ENCODE measurements at places on chromosomes 5 and 9.

DNA sequence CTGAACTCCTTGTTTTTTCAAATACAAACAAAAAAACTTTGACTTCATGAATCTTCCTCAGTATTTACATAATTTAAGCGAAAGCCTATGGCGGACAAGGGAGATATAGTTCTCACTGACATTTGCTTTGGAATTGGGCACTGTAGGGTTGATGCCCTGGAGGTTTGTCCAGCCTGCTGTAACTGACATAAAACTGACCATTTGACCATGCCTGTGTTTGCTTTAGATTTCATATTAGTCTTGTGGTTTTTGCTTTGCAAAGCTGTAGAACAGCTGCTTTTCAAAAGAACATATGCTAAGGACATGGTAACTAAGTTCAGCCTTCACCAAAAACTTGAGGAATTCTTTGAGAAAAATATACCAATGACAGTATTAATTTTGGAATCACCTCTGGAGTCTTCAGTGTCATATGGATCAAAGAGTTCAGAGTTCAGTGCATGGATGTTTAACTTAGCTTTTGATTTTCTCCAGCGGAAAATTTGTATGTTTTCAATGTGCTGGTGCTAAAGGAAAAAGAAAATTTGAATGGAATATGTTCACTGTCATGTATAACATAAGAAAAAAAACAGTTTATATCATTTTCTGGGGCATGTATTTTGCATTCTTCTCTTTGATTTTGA, 1013.1 kb downstream of the NR2F1-AS1 start:
- no peak for DNase-seq
- no peaks in the 10 kb centered on the region for H3K36me3 ChIP-seq
- no peak overlapping the region for H3K4me3 ChIP-seq
- no peaks in the 10 kb centered on the region for H3K4me1 ChIP-seq
- H3K27me3 ChIP-seq = no peaks in the 10 kb centered on the region

DNA sequence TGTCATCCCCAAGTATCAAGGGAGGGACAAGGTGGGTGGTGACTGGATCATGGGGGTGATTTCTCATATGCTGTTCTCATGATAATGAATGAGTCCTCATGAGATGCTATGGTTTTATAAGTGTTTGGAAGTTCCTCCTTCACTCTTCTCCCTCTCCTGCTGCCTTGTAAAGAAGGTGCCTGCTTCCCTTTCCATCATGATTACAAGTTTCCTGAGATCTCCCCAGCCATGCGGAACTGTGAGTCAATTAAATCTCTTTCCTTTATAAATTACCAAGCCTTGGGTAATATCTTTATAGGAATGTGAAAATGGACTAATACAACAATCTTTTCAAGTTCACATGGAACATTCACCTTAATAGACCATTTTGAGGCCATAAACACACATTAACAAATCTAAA, 21.5 kb upstream of the DOCK2 start:
- H3K4me1 ChIP-seq = no peaks in the 10 kb centered on the region
- no peak for DNase-seq
- H3K36me3 ChIP-seq = peaks cover 3% of the 10 kb centered on the region

DNA sequence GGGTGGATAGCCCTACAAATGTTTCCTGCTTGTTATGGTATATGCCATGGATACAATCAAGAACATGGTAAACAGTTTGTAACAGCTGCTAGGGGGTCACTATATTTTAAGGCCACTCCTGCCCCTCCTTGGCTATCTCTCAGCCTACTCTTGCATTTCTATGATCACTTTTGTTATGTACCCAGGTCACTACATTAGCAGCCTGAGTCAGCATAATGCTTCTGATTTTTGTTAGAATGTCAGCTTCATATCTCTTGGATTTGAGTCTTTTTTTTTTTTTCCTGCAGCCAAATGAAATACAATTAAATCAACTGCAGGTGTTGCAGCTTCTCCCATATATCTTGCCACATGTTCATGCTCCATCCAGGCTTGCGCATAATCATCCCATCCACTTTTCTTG, 629.7 kb upstream of the GRAMD2B start:
- H3K36me3 ChIP-seq = no peaks in the 10 kb centered on the region
- H3K27me3 ChIP-seq = no peaks in the 10 kb centered on the region
- no peak overlapping the region for H3K4me3 ChIP-seq
- H3K4me1 ChIP-seq = no peaks in the 10 kb centered on the region

GRCh38 chr9:72800328-72800994, 152.4 kb downstream of the ALDH1A1 start:
- H3K27me3 ChIP-seq = peaks cover 2% of the 10 kb centered on the region
- H3K27ac ChIP-seq = no peak overlapping the region
- no peaks in the 10 kb centered on the region for H3K36me3 ChIP-seq
- no peaks in the 10 kb centered on the region for H3K4me1 ChIP-seq
- no peak for DNase-seq
- no peak overlapping the region for H3K4me3 ChIP-seq

Data from activated CD4-positive, alpha-beta T cell treated with anti-CD3 and anti-CD28 coated beads, Interleukin-2, amount 10 ng/mL, durations not matched to agents 7 days and 5 days (primary cell).